Activated CD8-positive, alpha-beta memory T cell treated with anti-CD3 and anti-CD28 coated beads for 1 hour (primary cell): ENCODE measurements at places on chromosomes 12 and 14.

GRCh38 chr14:88488081-88488480 is 66.7 kb downstream of the PTPN21 start:
- DNase-seq = no peak

DNA sequence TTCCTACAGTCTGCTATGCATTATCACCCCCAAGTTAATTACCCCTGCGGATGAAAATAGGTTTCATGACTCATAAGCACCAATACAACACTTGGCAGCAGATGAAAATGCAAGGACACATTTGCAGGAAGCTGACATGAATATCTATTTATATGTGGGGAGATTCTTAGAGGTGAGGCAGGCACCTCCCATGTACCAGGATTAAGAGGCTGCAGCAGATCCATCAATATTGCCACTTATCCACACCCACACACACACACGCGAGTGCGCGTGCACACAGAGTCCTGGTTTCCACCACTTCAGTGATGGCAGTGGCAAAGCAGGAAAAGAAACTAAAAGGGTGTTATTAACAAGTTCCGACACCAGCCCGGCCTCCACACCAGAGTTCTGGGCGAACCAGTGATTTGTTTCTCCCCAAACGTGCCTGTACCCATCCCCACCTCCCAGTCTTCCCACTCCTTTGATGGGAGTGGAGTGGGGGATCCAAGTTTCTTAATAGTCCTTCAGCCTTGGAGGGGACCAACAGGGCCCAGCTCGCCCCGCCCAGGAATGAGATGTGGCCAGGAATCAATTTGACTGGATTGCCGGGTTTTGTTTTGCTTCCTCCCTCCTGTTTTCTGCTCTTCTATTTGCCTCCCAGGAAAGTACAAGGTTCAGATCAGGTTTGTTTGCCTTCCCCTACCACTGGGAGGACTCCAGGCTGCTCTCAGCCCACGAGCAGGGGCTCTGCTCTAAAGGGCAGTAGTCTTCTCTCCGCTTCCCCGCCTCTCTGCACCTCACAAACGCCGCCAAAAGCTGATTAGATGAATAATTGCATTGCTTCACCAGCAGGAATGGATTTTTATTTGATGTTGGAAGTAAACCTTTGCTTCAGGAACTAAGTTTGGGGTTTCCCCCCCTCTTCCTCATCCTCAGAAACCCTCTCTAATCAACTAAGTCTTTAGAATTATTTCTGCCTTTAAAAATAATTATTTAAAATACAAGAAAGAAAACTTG is 5.2 kb downstream of the IRF2BPL start:
- DNase-seq = no peak

GRCh38 chr12:110421159-110421661 is 17.7 kb upstream of the ANAPC7 start:
- DNase-seq = no peak

GRCh38 chr12:24020397-24021163 is 71.1 kb upstream of the SOX5 start:
- no peak for DNase-seq

DNA sequence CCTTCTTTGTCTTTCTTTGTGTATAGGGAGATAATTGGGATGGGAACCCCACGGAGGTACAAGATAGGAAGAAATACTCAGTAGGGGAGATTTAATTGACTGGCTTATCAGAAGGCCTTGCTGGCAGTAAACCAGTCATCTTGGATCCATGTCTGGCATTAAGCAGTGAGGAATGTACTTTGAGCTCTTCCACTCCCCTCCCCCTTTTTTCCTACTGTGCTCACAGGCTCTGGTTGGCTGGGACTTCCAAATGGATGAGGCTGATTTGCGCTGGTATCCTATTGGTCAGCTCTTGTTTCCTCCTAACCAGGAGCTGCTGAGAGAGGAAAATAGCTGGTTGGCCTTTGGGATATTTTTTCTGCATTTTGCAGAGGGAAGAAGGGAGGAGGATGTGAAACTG is 24.7 kb downstream of the NGDN start:
- DNase-seq = no peak

DNA sequence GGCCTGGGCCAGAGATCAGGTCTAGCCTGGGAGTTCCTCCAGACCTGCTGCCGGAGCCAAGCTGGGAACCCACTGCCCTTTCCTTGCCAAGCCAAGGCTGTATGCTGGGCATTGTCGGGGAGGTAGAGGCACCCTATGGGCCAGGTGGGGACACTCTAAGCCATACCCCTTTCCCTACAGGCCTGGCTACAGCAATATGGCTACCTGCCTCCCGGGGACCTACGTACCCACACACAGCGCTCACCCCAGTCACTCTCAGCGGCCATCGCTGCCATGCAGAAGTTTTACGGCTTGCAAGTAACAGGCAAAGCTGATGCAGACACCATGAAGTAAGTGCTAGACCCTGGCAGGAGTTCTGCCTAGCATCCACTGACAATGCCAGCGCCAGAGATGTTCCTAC is 4.9 kb downstream of the MMP14 start:
- no peak for DNase-seq

- DNase-seq = no peak
These were observed 43.9 kb downstream of the BHLHE41 start for GRCh38 chr12:26080911-26081310.

GRCh38 chr12:5507944-5508343 is 76.0 kb downstream of the NTF3 start:
- no peak for DNase-seq

GRCh38 chr12:28033538-28033915 is 61.0 kb upstream of the PTHLH start:
- no peak for DNase-seq

- no peak for DNase-seq
These were observed 38.9 kb downstream of the FOXN3 start for GRCh38 chr14:89378119-89378518.

GRCh38 chr12:3802721-3803120 is 49.8 kb upstream of the CRACR2A start:
- no peak for DNase-seq

DNA sequence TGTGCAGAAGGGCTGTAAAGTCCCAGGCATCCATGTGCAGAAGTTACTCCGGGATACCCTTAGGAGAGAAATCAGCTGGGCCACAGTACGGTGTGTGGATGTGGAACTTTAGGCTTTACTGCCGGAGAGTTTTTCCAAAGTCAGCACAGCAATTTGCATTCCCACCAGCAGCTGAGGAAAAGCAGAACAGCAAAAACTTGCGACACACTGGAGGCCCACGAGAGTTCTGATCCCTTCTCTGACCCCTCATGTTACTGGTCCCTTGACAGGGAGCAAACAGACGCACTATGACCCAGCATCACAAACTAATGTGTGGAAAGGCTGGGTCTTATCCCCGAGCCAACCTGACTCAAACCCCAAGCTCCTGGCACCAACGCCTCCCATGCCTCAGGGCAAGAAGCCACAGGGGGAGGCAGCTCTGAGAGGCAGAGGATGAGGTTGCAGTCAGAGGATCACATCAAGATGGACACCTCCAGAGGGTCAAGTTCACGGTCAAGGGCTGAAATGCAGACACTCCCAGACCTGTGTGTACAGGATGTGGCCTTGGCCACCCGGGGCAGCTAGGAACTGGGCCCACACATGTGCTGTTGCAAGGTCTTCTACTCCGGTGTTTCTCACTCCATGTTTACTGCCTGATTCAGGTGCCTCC is 38.6 kb downstream of the CCDC88C start:
- no peak for DNase-seq

GRCh38 chr12:92010853-92011701 is 134.6 kb downstream of the BTG1 start:
- DNase-seq = no peak

GRCh38 chr14:76123426-76124225 is 28.1 kb upstream of the GPATCH2L start:
- DNase-seq = no peak

DNA sequence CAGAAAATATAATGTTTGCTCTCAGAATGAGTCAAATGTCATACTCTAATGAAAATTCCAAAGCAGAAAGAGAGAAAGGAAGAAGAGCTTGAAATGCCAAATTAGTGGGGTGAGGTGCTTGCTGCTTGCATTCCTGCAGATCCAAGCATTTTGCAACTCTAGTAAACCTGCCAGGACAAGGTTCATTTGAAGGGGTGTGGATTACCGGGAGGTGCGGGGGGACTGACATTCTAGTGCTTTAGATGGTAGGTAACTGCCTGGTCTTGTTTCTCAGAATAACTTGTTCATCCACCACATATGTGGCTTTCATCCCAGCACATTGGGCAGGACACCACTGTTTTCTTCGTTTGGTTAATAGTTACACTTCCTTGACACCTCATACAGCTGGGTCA is 144.4 kb downstream of the AKAP6 start:
- DNase-seq = no peak

GRCh38 chr12:22993609-22994315 is 368.8 kb downstream of the ETNK1 start:
- DNase-seq = no peak

DNA sequence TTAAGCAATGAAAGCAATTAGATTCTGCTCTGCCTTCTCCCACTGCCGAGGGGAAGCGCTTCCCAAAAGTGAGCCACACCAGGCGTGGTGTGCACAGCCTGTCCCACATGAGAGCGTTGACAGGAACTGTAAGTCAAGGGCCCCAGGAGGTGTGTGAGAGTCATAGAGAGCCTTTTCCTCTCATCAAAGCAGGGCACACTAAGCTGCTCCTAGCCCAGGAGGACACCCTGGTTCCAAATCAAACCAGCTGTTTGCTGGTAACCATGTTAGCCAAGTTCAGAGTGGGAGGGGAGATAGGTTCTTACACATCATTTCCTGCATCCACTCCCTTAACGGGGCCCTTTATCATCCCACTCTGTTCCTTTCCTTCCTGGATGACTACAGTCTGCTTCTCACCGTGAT is 98.3 kb downstream of the SPTSSA start:
- no peak for DNase-seq

DNA sequence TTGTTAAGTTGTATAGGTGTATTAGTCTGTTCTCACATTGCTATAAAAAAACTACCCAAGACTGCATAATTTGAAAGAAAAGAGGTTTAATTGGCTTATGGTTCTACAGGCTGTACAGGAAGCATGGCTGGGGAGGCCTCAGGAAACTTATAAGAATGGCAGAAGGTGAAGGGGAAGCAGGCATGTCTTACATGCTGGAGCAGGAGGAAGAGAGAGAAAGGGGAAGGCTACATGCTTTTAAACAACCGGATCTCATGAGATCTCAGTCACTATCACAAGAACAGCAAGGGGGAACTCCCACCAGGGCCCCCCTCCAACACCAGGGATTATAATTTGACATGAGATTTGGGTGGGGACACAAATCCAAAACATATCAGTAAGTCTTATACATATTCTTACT is 60.5 kb upstream of the OR10AD1 start:
- no peak for DNase-seq

GRCh38 chr12:88351146-88351545 is 209.0 kb downstream of the TMTC3 start:
- DNase-seq = no peak

GRCh38 chr14:51612449-51612848 is 39.3 kb upstream of the FRMD6 start:
- no peak for DNase-seq

- no peak for DNase-seq
These were observed 20.9 kb downstream of the SYT1 start for GRCh38 chr12:78885466-78885865.

- no peak for DNase-seq
These were observed 663 bp downstream of the WASHC3 start for GRCh38 chr12:102061096-102061559.

DNA sequence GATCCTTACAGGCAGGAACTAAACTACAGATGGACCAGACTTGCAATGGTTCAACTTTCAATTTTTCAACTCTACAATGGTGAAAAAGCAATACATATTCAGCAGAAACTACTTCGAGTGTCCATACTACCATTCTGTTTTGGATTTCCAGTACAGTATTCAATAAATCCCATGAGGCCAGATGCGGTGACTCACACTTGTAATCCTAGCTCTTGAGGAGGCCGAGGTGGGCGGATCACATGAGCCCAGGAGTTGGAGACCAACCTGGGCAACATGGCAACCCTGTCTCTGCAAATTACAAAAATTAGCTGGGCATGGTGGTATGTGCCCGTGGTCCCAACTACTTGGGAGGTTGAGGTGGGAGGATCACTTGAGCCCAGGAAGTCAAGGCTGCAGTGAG is 336.1 kb downstream of the MED13L start:
- DNase-seq = no peak

DNA sequence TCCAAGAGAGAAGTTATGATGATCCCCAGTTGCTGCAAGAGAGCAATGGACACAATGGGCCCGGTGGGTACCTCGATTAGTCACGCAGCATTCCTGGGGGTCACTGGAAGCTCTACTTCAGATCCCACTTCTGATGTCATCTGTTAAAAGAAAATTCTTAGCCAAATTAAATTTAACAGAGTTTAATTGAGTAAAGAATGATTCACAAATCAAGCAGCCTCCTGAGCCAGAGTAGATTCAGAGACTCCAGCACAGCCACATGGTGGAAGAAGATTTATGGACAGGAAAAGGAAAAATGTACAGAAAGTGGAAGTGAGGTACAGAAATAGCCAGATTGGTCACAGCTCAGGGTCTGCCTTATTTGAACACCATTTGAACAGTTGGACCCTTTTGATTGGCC is 107.5 kb downstream of the SPTSSA start:
- no peak for DNase-seq
